ENCODE measurements at places on chromosomes 5 and 9. TPM values are rescaled to one million over a fixed set of nuclear protein-coding genes. Genes with fewer than 3 reads are reported as not detected.

Gene SLC46A2
- total RNA-seq: not detected

Gene INSL6
- total RNA-seq: not detected

Gene COL15A1
- total RNA-seq: 0.56 TPM

Gene WHRN
- 4.4 TPM for total RNA-seq

Gene GHR
- total RNA-seq: 0.03 TPM

Gene NLN
- 62.7 TPM for total RNA-seq

Gene RNF183
- not detected for total RNA-seq

Gene GLDC
- total RNA-seq: 14.1 TPM

Gene PRRT1B
- not detected for total RNA-seq

Gene CLIC3
- 5.1 TPM for total RNA-seq

Gene PCDHGB1
- 1.9 TPM for total RNA-seq

Gene CNTRL
- 6.6 TPM for total RNA-seq

Gene ZBTB5
- total RNA-seq: 7.3 TPM

Gene FAM13B
- total RNA-seq: 12.2 TPM

Gene NFIB
- 10.1 TPM for total RNA-seq

Gene CARTPT
- total RNA-seq: not detected

Gene ANKRD55
- total RNA-seq: not detected

Gene DEPDC1B
- total RNA-seq: 14.6 TPM
